ENCODE measurements at places on chromosomes 2 and 18.

GRCh38 chr2:153495725-153496124 lies 17.2 kb upstream of the RPRM start:
- DNase-seq, result no peak

- no peak for DNase-seq
Measured at GRCh38 chr18:23645568-23646175, 17.0 kb downstream of the ANKRD29 start.

- no peak for DNase-seq
Measured at GRCh38 chr2:197453914-197454398, 604 bp downstream of the COQ10B start.

DNA sequence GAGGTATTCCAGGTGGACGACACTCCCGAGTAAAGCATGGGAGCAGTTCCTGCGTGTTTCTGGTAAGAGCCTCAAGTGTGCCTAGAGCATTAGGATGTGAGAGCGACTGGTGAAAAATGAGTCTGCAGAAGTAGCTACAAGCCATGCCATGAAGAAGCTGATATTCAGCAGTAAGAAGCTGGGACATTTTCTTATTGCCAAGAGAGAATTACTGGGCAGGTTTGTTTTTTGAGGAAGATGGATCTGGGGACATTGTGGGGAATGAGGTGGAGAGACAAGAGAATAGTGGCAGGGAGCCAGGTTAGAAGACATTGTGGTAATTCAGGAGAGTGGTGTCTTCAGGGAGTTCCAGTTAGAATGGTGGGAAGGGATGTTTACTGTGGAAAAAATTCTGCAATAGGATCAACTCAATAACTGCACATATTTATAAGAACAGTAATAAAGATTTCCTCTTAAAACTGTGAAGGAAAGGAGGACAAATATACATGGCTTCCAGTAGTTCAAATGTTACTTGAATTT lies 38.2 kb downstream of the CRIM1 start:
- no peak for DNase-seq

DNA sequence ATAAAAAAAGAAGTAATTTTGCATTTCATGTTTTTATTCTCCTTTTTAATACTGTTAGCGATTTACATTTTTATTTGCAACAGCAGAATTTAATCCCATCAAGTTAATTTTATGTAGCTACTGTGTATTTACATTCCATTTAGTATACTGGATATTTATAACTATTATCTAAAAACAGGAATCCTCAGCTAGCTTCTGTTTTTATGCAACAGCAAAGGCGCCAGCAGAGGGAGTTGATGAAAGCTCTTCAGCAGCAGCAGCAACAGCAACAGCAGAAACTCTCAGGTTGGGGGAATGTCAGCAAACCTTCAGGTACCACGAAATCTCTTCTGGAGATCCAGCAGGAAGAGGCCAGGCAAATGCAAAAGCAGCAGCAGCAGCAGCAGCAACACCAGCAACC lies 26.2 kb upstream of the SNORC start:
- DNase-seq, result no peak

- no peak for DNase-seq
Measured at GRCh38 chr2:142741764-142742269, 135.6 kb upstream of the KYNU start.

DNA sequence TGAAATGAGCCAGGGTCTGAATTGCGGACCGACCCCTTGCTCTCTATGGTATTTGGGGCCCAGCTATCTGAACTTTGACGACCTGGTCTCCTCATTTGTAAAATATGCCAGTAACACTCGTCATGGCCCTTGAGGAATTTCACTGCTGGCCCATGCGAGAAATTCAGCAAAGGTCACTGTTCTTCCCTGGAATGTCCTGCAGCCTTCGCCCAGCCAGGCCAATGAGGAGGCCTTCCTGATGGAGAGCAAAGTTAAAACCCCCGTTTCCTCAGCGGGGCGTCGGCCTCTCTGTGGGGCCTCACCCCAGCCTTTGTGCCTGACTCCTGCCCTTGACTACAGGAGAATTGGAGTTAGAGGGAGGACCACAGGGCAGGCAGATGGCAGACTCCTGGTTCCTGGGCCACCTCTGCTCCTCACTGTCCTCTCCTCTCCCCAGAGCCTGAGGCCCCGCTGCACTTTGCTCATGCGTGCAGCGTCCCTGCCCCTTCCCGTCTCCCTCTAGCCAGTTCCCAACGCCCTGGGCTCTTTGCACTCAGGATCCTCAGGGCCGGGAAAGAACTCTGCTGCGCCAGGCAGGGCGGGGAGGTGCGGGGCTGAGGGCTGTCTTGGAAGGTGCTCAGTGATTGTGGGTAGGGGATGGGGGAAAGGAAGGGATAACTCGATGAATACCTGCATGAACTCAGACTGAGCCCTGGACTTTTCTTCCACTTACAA lies 257.0 kb upstream of the RAB6C start:
- no peak for DNase-seq

DNA sequence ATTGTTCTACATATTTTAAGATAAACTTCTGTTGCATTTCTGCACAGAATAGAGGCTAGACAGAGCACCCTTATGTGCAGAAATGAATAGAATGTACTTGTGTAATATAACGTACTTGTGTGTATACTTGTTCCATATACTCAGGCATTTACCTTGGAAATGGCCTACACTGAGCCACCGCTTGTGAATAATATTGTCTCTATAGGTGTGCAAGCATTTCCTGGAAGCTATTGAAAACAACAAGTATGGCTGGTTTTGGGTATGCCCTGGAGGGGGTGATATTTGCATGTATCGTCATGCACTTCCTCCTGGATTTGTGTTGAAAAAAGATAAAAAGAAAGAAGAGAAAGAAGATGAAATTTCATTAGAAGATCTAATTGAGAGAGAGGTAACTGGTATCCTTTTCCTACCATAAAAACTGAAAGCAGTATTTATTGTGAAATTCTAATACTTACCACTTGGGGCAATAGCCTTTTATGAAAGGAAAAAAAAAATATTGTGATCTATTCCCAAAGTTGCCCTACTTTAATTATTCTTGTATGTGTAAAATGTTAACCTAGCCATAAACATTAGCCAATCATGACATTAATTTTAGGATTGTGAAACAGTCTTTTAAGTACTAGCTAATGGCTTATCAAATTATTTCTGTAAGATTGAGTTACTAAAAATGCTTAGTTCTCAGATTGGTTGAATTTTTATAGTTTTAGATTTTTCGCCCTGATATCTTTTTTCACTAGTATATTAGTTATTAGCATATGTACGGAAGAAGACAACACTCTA lies 18.0 kb downstream of the ZC3H15 start:
- DNase-seq, result peak; percentile 20

DNA sequence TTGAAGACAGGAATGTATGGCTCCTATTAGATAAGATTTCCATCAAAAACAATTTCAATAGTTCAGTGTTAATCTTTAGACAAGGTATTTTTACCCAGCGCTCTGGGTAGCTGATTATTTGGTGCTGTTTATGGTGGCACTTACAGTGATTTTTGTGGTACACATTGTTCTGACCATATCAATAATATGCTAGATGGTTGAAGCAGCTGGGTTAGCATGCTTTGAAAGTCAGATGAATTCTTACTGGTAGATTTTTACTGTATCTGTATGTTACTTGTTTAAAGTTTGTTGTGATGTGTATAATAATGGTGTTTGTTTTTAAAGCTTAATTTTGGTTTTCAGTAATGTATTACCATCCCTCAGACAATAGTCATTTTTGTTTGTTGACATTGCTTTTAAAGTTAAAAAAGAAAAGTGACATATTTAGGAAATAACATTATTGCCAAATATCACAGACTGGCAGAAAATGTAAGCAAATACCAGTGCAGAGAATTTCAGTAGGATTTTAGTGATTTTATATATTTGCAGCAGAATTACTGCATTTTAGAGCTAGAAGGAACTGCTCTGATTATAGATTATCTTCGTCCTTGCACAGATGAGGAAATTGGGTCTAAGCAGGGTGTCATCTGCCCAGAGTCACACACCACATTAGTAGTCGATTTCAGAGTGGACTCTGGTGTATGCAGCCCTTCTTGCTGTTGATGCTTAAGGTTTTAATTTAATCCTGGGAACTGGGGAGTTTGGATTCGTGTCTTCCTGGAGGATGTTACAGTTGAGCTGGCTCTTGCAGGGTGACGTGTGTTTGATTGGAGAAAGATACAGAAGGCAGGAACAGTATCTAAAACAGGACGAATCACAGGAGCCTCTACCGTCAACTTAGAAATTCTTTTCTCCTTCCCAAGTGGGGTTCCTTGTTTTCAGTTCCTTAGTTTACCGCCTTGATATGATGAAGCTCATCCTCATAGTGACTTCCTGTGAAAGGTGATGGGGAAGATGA lies 6.6 kb downstream of the SOCS6 start:
- no peak for DNase-seq

- DNase-seq, result no peak
Measured at GRCh38 chr2:43326101-43326825, 99.9 kb upstream of the ZFP36L2 start.

DNA sequence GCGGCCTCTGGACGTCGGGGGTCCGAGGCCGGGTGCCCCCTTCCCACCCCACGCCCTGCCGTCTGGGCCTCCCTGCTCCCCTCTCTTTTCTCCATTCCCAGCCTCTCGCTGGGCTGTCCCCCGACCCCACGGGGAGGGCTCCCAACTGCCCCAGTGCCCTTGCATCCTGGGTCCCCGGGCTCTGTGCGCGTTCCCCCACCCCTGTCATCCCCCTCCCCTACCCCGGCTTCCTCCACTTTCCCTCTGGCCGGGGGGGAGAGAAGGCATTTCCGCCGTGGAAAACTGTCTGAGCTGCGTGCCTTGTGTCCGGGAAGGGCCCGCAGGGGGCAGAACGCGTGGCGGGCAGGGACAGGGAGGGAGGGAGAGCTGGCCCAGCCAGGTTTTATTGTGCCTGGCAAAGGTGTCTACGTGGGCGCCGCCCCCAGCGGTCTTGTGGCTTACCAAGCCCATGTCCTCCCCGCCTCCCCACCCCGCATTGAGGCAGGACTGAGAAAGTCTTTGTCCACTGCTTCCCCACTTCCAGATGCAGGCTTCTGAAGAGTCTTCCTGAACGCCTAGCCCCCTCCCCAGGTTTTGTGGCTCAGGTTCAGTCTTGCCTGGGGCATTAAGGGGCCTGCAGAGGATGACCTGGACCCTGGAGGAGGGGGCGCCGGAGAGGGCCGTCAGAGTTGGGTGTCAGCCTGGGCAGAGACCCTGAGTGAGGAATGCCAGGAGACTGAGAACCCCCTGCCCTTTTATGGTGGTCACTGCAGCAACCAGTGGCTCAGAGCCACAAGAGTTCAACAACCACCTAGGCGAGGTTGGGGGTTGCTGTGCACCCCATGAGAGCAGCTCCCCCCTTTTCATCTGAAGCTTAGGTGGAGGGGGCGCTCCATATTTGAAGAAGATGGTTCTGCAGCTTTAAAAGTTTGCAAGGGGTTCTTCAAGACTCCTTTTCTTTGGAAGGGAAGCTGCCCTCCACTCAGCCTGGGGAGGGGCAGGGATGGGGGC lies 1.3 kb downstream of the ITM2C start:
- DNase-seq, result peak; percentile 65

GRCh38 chr18:35971661-35972196 lies 750 bp upstream of the RMP24 start:
- DNase-seq, result no peak

GRCh38 chr18:13577781-13578180 lies 148.6 kb downstream of the FAM210A start:
- DNase-seq, result no peak
